ENCODE measurements at places on chromosomes 16 and 17.

- DNase-seq: no peak
Measured at GRCh38 chr17:65115839-65116238, 21.3 kb upstream of the RGS9 start.

DNA sequence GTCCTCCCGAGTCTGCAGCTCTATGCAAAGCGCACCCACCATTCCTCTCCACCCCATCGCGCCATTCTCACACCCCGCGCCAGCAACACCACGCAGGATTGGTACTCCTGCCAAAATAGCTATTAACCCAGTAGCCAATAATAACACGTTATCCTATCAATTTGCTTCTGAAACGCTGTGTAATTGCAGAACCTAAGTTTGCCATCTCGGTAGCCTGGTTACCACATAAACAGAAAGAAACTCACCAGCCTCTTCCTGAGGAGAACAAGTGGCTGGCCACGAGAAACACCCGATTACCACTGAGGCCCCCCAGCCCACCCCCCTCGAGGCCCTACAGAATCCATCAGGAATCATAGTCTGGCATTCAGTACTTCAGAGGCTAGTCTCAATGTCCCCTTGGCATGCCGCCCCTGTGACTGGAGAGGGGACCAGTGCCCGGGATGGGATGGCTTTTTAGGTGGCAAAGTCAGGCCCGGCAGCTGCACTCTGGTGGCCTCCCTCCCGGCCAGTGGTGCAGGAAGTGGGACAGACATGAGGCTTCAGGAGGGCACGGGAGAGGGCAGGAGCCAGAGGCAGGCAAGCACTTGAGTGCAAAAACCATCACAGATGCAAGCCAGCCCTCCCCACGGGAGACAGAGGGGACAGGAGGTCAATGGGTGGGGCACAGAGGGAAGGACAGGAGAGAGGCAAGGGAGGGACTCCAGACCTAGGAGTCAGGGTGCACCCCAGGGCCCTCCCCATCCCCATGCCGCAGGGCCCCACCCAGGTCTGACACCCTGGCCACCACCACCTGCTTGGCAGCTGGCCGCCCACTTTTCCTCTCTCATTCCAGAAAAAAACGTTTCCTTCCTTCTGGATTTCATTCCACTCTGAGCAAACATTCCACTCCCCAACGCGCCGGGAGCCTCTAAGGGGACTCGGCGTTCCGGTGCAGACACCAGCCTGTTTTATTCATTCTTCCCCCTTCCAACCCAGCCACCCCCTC, 192.5 kb downstream of the ZNF423 start:
- no peak for DNase-seq

GRCh38 chr17:13735444-13735843, 133.7 kb upstream of the HS3ST3A1 start:
- DNase-seq: no peak

DNA sequence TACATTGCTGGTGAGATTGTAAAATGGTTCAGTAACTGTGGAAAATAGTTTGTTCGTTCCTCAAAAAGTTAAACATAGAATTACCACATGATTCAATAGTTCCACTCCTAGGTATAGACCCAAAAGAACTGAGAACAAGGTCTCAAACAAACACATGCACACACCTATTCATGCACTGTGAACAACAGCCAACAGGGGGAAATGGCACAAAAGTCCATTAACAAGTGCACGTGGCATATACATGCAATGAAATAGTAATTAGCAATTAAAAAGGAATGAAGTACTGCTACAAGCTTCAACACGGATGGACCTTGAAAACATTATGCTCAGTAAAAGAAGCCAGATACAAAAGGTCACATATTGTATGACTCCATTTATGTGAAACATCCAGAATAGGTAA, 23.8 kb downstream of the SDK2 start:
- no peak for DNase-seq

GRCh38 chr16:85607796-85608514, 5.2 kb upstream of the GSE1 start:
- no peak for DNase-seq

- DNase-seq: no peak
Measured at GRCh38 chr16:3938471-3938842, 57.9 kb upstream of the CREBBP start.

GRCh38 chr16:47965439-47965838, 190.4 kb downstream of the ABCC12 start:
- DNase-seq: no peak

DNA sequence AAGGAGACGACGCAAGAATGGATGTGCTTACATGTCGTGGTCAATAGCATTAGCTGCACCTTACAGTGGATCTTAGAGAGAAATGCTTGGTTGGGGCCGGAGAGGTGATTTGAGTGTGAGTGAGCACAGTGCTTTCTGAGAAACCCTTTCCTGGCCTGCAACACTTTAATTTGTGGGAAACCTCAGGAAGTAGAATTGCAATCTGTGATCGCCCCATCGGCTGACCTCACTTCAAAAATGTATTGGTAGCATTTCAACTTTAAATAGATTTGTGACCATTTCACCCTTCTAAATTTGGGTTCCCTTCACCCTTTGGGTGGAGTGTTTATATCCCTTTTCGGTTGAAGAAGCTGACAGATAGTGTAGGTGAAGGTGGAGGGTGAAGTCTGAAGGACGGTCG, 13.2 kb downstream of the PRKCB start:
- no peak for DNase-seq

DNA sequence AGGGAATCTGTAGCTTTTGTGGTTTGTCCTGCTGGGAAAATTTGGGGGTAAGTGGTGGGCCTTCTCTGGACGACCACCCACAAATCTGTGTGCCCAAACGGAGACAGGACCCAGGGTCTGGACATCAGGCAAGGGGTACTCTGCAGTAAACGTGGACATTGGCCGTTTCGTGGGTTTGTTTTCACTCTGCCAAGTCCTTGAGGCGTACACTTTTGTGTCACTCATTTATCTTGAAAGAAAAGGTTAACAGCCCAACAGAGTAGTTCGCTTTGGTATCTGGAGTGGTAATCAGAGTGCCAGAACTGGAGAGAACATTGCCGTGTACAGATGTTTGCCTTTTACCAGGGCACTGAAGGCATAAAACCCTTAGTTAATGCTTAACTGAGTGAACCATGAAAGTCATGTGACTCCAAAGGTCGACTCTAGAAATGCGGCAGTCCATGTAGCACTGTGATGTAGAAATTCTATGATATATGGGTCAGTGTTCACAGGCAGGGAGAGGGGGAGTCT, 15.4 kb downstream of the NAA60 start:
- DNase-seq: no peak

GRCh38 chr17:80539022-80539641, 5.5 kb upstream of the RPTOR start:
- DNase-seq: no peak

DNA sequence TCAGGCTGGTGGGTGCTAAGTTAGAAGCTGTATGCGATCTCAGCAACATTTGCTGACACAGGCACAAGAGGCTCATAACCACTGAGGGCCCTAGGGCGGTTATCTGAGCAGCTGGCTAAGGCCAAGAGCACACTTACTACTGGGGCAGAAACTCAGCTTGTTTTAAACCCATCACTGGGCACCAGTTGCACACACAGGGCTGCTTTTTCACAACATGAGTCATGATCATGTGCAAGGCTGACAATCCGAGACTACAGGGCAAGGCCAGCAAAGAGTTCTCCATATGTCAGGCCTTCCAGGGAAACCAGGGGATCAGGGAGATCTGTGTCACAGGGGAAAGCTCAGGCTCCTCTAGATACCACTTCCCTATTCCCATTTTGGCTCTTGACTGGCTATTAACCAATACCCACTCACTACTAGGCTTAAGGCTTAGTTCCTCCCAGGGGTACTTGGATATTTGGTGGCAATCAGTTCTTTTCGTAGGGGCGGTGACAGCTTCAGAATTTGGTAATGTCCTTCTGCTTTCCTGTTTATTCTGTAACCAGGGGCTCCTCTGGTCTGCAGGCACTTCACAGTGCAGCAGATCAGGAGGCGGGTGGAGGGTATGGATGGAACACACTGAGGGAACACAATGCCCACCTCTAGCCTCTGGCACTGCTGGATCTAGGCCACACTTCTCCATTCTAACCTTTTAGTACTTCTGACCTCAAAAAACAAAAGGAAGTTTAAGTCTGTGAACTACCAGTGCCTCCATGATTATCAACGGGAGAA, 44.9 kb upstream of the ERN1 start:
- DNase-seq: no peak

DNA sequence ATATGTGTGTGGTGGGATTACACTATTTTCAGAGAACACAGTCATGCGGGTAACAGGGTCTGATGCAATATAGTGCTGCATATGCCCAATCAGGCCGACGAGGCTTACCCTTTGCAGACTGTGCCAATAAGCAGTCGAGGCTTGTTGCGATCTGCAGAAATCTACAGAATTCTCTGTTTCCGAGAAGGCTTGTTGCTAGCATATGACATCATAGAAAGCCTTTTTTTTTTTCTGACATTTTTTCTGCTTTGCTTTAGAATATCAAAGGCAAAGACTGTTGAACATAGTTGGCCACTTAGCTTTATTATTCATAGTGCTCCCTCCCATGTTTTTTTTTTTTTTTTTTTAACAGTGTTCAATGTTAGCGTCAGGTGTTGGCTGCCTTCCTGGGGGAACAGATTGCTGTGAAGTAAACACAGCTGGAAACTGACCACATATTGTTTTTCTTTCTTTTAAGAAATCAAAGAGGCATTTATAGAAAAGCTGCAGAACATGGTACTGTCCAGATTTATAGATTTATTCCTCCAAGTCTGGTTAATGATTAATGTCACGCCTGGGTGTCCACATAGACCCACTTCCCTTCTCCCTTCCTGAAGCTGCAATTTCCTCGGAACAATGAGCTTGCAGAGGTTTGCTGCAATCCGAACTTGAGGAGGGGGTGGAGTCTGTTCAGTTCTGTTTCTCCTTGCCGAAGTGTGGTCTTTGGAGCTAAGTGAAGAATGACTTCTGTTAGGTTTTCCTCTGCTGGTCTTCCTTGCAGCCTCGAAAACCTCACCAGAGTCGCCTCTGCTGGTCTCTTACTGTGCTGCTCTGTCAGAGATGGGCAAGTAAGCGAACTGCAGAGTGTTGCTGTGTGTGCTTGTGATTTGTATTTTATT, 87.3 kb downstream of the MAP2K6 start:
- DNase-seq: no peak

DNA sequence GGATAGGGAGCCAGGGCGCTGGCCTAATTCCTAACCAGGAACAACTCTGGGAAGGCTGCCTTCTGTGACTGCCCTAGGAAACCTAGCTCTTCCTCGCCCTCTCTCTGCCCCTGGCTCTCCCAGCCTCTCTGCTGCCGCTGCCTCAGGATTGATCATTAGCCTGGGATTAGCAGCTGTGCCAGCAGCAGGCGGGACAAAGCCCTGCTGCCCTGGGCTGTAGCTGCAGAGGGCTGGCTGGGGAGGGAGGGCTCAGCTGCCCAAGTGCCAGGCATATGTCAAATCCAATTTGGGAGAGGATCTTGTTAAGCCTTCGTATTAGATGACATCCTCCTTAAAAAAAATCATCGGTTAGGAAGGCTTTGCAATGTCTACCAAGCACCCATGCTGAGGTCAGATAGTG, 144.8 kb upstream of the CCL2 start:
- no peak for DNase-seq

DNA sequence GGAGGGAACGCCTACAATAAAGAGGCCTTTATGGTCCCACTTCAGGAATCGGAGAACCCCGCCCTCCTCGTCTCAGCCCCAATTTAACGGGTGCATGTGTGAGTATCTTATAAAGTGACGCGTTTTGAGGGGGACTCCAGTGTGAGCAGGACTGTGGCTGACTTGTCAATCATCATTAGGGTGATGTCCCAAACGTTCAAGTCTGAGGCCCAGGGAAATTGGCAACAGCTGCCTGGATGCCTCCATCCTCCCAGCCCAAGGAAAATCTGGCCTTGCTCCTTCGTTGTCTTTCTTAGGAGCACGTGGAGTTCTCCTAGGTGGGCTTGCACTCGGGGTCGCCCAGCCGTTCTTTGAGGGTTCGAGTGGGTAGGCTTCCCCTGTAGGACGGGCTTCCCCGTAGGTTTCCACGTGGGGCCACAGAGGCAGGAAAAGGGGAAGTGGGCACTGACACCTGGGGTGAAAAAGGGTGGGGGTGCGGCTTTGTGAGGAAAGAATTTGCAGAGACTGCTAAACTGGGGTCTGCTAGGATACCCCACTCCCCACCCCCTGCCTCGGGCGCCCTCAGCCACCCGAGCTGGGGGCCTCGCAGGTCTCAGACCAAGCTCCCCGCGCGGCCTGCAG, 561 bp upstream of the HERPUD1 start:
- no peak for DNase-seq

DNA sequence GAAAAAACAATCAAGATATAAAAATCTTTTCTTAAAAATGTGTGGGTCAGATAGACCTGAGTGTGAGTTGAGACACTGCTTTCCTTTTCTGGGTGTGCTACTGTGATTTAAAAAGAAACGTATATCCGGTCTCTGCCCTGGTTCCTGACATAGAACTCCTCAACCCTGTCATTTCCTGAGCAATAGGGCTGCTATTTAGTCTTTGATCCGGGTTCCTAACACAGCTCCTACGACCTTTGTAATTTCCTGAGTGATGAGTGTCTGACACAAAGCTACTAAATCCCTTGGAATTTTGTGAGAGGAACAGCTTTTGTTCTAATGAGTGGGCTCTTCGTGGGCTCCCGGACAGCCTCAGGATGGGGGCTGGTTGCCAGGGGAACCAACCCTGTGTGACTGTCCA, 93.9 kb upstream of the FA2H start:
- DNase-seq: no peak

- no peak for DNase-seq
Measured at GRCh38 chr16:48103591-48103990, 52.2 kb downstream of the ABCC12 start.

- DNase-seq: no peak
Measured at GRCh38 chr16:54964239-54964638, 33.6 kb downstream of the IRX5 start.

DNA sequence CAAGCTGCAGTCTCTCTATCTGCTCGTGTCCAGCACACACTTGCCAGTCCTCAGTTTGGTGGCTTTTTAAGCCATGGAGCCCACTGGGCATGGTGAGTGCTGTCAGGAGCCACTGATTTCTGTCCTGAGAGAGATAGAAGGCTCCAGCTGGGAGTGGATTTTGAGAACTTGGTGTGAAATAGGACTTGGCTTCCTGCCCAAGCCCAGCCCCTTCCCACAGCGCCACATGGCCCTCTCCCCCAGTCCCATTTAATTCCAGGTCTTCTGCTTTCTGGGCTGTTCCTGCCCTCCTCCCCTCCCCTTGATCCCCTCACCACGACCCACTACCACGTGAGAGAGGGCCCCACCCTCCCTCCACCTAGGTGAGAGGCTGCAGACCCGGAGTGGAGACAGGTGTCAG, 14.4 kb upstream of the ABCC3 start:
- DNase-seq: no peak

GRCh38 chr16:88318521-88318920, 64.2 kb upstream of the ZNF469 start:
- no peak for DNase-seq

GRCh38 chr17:44308320-44308818, at the start of gene RUNDC3A:
Gene RUNDC3A, plus strand, starts transcription at chr17:44308601. Its CDS starts 232 bp downstream, at chr17:44308833.
- DNase-seq: peak; percentile 94

GRCh38 chr16:1079786-1080525, 7.4 kb downstream of the SSTR5 start:
- DNase-seq: no peak

All from stimulated activated CD8-positive, alpha-beta memory T cell treated with anti-CD3 and anti-CD28 coated beads, Interleukin-4, amount 100 ng/mL, for 48 hours (primary cell).